Activated naive CD4-positive, alpha-beta T cell (primary cell): ENCODE measurements at places on chromosomes 3 and 15.

- DNase-seq = no peak
These were observed 6.3 kb downstream of the TBL1XR1 start for GRCh38 chr3:177190756-177191681.

DNA sequence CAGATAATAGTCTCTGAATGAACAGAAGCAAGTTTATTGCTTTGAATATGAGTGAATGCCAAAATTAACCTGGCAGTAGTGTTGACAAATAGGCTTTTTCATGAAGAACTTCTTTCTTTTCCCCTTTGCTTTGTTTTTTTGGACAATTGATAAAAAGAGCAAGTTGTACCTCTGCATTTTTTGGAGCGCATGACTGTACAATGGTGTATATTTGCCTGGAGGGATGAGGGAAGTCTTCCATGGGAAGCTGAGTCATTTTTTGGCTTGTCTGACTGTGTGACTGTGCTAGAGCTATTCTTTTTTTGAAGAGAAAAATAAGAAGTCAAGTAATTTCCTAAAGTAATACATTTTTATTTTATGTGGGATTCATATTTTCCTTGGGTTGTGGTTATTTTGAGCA, 186.9 kb downstream of the KLHL25 start:
- DNase-seq = no peak

DNA sequence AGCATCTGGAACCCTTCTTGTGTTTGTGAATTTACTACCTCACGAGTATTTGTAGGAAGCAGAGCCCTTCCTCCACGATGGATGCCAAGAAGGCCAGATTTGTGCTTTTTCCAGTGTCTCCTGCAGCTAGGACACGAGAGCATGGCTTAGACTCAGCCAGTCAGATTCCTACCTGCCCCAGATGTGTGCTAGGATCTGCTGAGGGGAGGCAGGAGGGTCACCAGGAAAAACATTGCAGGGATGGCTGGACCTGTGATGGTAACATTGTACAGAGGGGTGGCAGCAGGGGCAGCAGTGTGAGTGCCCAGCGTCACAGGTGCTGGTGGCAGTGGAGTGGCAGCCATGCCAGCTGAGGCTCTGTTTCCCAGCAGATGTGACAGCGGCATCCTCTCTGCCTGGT, 285.3 kb downstream of the FAM43A start:
- no peak for DNase-seq

- DNase-seq = no peak
These were observed 22.8 kb downstream of the TTC14 start for GRCh38 chr3:180624714-180625113.

GRCh38 chr15:58690703-58691102, 58.8 kb downstream of the ADAM10 start:
- DNase-seq = no peak

- DNase-seq = no peak
These were observed 366.3 kb downstream of the MECOM start for GRCh38 chr3:169297214-169297613.

GRCh38 chr15:37133602-37134001, 33.3 kb upstream of the MEIS2 start:
- DNase-seq = no peak

GRCh38 chr3:108180194-108180593, 42.0 kb downstream of the IFT57 start:
- DNase-seq = no peak

DNA sequence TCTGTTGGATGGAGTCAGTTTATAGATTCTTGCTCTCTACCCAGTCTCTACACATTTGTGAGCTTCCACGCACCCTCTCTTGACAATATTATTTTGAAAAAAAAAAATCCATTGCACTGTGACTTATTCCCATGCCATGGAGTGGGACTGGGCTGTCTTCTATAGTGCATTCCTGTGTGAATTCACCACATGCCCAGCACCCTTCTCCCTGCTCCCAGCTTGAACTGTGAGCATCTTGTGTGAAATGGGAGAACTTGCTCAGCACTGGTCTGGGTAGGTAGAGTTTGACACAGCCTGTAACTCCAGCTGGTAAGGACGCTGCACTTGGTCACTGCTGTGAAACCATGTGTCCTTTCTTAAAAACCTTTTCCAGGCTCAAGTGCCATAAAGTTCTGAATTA, 91.9 kb downstream of the ARNT2 start:
- no peak for DNase-seq

DNA sequence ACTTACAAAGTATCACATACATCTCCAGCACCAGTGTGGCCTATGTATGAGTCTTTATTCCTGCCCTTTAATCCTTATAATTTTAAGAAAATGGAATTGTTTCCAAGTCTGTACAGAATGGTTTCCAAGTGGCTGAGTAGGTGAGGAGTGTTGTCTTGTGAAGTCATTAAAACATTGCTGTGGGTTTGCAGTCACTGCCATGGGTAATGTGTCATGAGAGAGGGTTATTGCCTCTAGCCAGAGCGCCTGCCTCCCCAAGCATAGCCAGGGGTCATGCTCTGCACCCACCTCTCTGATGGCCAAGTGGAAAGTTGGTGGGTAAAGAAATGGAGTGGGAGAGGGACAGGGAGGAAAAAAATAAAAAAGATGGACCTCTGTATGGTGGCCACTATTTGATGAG, 25.3 kb downstream of the TRAK1 start:
- DNase-seq = no peak

GRCh38 chr3:195869413-195870001, 38.8 kb downstream of the TNK2 start:
- DNase-seq = no peak

DNA sequence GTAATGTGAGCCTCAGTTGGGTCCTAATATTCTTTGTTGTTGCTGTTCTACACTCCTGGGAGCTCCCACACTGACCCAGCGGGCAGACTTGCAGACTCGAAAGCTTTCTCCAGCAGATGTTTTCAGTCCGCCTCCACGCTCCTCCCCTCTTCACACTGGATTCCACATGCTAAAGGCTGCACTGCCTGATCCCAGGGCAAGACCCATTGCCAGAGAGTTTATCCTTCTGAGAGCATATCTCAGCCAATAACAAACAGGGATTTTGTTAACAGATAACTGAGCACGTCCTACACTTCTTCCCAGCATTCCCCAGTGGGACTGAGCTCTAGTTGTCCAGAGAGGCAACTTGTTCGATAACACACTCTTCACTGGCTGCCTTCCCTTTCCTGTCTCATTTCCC, 8.0 kb upstream of the COL6A6 start:
- no peak for DNase-seq

DNA sequence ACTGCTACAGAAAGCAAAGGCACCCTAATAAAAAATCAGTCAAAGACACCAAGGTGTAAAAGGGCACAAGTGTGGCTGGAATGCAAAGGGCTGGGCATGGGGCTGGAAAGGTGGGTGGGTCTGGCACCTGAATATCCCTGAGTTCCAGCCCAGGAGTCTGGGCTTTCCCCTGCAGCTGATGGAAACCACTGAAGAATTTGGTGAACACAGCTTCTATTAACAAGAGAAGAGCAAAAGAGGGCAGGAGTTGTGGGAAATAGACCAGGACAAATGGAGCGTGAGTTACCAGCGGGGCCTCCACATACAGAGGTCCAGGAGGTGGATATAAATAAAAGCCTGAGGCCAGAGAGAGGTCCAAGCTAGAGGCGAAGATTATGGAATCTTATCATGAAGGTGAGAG, 45.1 kb upstream of the TPM1 start:
- DNase-seq = no peak

GRCh38 chr3:195768831-195769303, 42.9 kb downstream of the MUC4 start:
- DNase-seq = no peak
